ENCODE measurements at places on chromosomes 2 and 18.

DNA sequence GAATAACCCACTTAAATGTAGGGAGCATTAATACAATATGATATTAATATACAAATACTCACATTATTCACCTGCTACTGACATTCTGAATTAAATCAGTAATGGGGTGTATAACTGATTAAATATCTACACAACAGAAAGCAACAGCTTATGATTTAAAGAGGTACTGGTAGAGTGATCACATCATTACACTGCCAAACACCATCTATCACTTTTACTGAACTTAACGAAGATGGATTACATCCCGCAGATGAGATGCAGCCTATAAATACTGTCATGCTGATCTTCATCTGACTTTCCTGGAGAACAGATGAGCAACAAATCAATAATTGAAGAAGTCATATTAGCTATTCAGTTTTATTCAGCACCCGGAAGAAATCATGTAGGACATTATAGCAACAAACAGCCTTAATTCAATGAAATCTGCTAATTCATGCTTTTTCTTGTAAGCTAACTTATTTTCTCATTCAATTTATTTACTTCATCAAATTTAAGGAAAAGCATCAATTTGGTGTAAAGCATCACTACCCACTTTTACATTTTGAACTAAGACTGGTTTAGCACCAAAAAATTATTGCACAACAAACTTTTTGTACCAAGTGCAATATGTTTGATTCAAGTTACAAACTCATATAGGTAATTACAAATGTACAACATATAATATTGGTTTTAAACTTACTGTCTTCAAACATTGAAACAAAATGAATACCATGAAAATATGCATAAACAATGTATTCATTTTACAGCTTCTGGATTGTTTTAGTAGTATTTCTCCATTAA, 1509.0 kb downstream of the LRP1B start:
- no peak for DNase-seq

GRCh38 chr2:190468814-190469569, 60.8 kb downstream of the MFSD6 start:
- peak; percentile 93 for DNase-seq

GRCh38 chr2:199985625-199986207, 30.3 kb downstream of the MAIP1 start:
- DNase-seq, result peak; percentile 86

- DNase-seq, result no peak
These were observed 544.4 kb upstream of the DSEL start for GRCh38 chr18:68060871-68061270.

DNA sequence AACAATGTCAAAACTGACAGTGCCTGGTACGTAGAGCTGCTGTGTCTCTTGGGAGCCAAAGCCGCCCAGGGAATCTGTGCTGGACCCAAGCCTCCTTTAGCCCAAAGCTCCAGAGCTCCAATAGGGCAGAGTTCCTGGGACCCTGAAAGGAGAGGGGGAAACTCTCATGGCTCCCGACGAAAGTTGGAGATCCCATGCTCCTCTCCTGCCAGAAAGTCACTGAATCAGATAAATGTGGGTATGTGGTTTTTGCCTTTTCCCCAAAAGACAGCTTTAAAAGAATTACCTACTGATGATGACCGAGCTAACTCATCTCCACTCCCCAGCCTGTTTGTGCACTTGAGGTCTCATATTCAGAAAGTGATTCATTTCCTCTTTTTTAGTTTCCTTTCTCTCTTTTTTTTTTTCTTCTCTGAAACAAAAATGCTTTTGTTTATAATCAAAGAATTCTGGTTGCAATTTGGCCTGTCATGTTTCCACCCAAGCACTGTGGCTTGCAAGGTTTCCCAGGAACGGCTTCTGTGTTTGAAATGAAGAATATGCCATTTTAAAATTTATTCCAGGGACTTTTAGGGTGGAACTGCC, 14.1 kb upstream of the PMAIP1 start:
- peak; percentile 97 for DNase-seq

- no peak for DNase-seq
These were observed 28.4 kb upstream of the IL36G start for GRCh38 chr2:112949456-112949855.

- no peak for DNase-seq
These were observed 29.3 kb downstream of the MERTK start for GRCh38 chr2:111927723-111928122.

GRCh38 chr2:149904352-149905175, 317.0 kb upstream of the MMADHC start:
- DNase-seq, result no peak

GRCh38 chr2:204116159-204116792, 179.7 kb downstream of the ICOS start:
- no peak for DNase-seq

- DNase-seq, result no peak
These were observed 10.3 kb upstream of the ZBTB7C start for GRCh38 chr18:48419277-48420022.

- DNase-seq, result no peak
These were observed 55.9 kb upstream of the LAPTM4A start for GRCh38 chr2:20107352-20107751.

DNA sequence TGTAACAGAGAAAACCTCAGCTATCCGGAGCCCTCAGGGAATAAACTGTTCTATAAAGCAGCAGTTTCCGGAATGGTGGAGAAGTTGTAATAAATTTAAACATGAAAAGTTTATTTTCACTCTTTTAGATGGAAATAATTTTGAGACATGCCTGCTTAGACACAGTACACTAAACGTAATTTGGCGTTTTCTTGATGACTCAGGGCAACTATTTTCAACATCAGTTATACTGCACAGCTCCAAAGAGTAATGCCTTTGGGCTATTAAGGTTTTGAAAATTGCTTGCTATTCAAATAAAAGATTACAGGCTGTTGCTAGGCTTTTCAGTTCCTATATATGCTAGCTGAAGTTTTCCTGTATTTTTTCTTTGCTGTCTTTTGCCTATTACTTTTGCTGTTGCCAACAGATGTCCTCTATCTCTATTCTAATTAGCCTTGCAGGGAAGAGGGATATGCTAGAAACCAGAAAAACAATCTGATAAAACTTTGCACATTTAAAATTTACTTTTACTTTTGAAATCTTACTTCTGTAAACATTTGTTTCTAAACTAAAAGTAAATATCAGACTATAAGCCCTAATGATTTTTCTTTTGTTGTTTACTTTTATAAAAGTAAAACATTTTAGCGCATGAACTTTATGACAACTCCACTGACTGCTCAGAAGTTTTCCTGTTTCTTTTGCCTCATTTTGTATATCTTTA, 113.4 kb upstream of the WDSUB1 start:
- DNase-seq, result peak; percentile 65

GRCh38 chr2:203637471-203638167, 68.8 kb upstream of the CD28 start:
- peak; percentile 12 for DNase-seq

DNA sequence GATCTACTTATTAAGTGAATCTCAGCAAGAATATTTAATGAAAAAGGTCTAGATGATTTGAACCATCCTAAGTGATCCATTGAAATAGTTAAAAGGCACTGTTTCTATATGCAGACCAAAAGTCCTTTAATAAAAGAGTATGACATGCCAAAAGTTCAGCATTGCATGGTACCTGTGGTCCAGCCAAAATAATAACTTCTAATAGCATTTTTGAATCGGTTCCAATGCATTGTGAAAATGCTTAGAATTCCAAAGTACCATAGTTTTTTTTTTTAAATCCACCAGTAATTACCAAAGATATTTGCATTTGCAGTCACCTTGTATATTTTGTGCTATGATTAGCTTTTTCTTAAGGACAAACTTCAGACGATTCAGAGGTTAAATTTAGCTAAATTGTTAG, 79.9 kb downstream of the NYAP2 start:
- no peak for DNase-seq

GRCh38 chr2:26885651-26886329, 37.9 kb downstream of the DPYSL5 start:
- DNase-seq, result no peak

DNA sequence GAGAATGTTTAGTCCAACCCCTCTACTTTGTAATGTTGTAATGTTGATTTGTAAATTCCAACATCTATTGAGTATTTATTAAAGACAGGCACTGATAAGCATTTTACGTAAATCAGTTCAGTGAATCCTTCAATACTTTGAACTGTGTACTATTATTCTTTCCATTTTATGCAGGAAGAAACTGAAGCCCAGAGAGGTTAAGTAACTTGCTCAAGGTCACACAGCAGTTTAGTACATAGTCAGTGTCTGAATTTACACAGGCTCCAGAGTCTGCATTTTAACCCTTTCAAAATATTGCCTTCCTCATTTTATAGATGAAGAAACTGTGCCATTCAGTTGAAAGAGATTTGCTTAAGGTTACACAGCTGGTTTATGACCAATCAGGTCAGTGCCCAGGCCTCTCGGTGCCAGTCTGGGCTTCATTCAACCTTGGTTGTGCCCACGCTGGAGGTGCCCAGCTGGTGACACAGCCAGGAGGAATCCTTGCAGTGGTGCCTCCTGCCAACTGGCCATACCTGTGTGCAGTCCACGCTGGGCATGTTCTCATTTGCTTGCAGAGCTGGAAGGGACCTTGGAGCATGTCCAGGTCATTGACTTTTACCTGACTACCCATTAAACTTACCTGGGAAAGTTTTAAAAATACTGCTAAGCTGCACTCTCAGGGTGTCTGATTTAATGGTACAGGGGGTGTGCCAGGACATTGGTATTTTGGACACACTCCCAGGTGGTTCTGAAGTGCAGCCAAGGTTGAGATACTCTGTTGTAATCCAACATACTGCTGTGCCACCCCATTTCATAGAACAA, 74.3 kb upstream of the CYRIA start:
- DNase-seq, result no peak

GRCh38 chr18:62738639-62739038, 23.3 kb downstream of the PHLPP1 start:
- DNase-seq, result no peak

GRCh38 chr2:72136331-72136730, 11.3 kb downstream of the CYP26B1 start:
- DNase-seq, result no peak

DNA sequence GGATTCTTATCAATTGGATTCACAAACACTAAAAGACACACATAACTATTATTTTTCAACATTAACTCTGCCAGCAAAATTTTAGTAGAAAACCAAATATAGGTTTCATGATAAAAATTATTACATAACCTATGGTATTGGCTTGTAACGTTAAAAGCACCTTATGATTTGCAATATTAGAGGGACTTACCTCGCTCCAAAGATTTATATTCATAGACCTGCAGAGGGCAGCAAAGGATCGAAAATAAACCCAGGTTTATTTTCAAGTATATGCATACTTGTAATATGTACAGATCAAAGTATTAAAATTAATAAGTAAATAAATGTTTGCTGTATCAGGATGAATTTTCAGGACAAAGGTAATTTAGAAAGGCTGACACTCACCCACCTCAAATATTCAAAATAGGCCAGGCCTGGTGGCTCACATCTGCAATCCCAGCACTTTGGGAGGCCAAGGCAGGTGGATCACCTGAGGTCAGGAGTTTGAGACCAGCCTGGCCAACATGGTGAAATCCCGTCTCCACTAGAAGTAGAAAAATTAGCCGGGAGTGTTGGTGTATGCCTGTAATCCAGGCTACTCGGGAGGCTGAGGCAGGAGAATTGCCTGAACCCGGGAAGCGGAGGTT, 45.3 kb downstream of the LRPPRC start:
- DNase-seq, result peak; percentile 63

DNA sequence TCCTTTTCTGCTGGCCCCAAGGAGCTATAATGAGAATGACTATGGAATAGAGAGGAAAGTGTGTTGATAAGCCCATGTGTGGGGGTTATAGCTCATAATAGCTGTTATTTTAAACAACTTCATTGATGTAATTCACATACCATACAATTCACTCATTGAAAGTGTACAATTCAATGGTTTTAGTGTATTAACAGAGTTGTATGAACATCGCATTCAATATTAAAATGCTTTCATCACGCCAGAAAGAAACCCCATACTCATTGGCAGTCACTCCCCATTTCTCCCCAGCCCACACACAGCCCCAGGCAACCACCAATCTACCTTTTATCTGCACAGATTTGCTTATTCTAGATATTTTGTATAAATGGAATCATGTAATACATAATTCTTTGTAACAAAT, 139.6 kb upstream of the CYP1B1 start:
- no peak for DNase-seq

GRCh38 chr2:17252258-17252657, 266.0 kb downstream of the RAD51AP2 start:
- no peak for DNase-seq

GRCh38 chr2:109322641-109323040, 193.6 kb downstream of the SH3RF3 start:
- no peak for DNase-seq

DNA sequence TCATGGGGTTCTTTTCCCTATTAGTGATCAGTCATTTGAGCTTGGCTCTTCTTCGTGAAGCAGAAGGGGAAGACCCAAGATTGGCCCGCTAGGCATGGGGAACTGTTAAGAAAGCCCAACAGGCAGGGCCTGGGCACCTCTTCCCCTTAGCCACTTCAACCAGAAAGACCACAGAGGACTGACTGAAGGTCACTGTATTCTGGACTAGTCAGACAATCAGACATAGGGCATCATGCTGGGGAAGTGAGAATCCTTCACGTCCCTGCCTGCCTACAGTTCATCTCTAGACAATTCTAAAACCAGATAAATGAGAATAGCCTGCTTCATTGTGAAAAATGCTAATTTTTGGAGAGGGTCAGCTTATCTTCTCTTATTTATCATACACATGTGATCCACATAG, 28.1 kb downstream of the FAP start:
- no peak for DNase-seq

GRCh38 chr2:113080134-113080533, 12.4 kb downstream of the IL1F10 start:
- peak; percentile 40 for DNase-seq
